ENCODE measurements at places on chromosomes 13 and 19.

- peak; percentile 9 for DNase-seq
Observed at GRCh38 chr19:45152504-45153338, 8.1 kb downstream of the NKPD1 start.

- DNase-seq = no peak
Observed at GRCh38 chr13:85632526-85633195, 166.6 kb downstream of the SLITRK6 start.

DNA sequence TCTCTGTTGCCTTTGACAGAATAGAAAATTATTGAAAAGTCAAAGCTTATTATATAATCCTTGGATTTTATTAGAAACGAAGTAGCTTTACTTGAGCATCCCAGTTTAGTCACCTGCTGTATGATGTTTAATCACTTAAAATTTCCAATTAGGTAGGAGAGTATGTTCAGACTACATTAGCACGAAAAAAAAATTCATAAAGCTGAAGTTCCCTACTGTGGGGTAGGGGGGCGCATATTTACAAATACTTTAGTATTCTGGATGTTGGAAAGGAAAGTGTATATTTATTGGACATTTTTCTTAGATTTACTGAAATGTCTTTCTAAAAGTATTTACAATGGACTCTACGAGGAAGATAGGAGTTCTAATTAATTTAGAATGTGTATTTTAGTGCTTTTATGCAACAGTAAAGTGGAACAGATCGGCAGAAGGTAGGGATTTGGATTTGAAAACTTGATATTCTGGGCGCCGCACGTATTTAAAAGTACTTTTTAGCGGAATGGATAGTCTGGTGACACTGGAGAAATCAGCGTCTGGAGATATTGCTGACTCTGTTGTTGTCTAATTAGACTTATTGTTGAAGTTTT, 1.9 kb downstream of the CDK8 start:
- DNase-seq = no peak

DNA sequence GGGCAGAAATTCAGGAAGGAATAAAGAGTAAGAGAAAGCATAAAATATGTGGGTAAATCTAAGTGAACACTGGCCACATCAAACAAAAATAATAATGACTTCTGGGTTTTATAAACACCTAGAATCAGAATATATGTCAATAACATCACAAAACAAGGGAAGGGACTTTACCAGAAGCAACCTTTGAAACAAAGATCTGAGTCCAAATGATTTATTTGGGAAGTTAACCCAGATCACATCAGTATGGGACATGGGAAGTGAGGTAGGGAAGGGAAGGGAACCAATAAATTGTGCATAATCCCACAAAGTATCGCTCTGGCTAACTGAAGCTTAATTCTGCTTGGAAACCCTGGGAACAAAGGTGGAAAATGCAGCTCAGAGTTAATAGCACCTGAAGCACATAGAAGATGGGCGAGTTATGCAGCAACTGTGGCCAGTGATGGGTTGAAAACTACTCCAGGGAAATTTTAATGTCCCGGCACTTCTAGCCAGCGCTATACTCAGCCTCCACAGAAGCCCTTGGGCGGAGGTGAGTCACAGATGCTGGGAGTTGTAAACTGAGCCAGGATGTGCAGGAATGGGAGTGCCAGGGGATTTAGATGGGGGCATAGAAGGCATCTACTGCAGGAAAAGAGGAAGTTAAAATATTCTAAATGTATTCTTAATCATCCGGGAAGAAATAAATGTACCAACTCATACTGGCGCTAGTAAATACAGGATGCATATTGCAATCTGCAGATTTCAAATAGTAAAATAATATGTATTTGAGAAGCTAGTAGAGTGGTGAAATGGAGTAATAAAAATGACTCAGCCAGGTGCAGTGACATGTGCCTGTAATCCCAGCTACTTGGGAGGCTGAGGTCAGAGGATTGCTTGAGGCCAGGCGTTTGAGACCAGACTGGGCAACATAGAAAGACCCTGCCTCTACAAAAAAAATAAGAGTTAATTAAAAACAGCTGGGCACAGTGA, 34.2 kb upstream of the CEBPG start:
- DNase-seq = no peak

DNA sequence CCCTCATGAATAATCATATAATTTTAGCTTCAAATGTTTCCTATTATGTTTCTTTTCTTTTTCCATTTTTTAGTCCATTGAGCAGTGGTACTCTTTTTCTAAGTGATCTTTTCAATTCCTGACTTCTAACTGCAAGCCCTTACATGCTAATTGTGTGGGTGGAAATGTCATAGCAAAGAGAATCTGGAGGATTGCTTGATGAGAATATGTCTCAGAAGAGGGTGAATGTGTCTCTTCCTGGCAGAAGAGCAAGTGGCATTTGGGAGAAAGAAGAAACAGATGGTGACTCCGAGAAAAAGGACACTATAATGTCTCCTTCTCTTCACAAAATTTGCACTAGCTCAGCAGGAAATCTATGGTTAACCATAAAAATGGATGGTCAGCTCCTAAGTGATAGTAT, 2320.0 kb downstream of the PCDH9 start:
- DNase-seq = no peak

DNA sequence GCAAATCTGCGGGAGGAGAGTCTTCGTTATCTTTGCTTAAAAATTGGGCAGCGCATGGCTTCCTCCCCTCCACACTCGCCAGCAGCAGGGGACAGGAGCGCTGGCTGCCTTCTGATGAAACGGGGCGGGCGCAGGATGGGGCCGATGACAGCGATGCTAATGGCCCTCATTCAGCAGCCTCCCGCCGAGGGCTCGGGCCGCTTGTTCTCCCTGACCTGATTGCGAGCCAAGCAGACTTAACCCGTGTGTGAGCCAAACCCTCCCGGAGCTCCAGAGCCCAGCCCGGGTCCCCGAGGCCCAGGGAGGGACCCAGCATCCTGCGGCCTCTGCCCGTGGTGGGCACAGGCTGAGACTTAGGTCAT, 90.3 kb downstream of the KDM4B start:
- no peak for DNase-seq

- DNase-seq = no peak
Observed at GRCh38 chr19:3855320-3855719, 13.5 kb downstream of the ZFR2 start.

DNA sequence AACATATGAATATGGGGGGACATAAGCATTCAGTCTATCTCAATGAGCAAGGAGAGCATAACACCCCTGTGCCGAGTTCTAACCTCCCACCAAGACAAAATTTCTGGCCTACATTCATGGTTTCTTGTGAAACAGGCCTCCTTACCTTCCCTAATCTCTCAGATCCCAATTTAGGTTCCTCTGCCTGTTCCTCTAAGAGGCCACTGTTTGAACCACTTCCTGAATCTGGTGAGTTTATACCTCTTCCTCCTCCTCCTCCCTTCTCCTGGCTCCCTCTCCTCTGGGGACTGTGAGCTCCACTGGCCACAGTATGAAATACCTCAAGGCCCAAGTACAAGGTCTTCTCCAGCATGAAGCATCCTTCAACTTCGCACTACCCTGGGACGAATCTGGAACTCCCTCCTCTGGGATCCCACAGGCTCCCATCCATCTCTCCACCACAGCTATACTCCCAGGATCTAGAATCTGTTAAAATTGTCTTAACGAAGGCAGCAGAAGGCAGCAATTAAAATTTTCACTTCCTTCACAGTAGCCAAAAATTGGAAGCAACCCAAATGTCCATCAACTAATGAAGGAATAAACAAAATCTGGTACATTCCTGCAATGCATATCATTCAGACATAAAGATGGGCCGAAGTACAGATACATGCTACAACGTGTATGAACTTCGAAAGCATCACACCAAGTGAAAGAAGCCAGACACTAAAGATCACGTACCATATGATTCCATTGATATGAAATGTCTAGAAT, 7.8 kb upstream of the SIGLECL1 start:
- no peak for DNase-seq

- DNase-seq = no peak
Observed at GRCh38 chr13:96783057-96783456, 211.2 kb downstream of the OXGR1 start.

DNA sequence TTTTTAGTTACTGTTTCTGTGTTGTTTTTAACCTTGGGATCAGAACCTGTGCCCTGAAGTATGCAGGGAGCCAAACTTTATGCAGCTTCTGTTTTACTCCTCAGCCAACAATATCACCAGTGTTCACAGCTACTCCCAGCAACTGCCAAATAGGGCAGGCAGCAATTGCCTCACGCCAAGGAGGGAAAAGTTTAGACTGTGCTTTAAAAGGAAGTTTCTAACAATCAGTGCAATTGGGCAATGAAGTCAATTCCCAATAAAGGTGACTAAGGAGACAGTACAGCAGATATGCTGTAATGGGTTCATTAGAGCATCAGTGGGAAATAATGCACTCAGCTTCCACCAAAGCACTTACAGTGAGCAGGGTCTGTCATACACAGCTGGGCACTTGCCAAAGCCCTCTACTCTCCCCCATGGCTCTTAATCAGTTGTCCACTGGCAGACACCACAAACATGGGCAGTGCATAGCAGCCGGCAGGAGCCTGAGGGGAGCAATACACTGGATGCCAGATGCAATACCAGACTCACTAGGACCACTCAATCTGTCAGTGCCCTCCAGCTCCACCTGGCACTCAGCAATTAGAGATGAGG, 19.3 kb downstream of the ENOX1 start:
- DNase-seq = no peak

- no peak for DNase-seq
Observed at GRCh38 chr19:35349614-35350521, 2.2 kb downstream of the FFAR1 start.

DNA sequence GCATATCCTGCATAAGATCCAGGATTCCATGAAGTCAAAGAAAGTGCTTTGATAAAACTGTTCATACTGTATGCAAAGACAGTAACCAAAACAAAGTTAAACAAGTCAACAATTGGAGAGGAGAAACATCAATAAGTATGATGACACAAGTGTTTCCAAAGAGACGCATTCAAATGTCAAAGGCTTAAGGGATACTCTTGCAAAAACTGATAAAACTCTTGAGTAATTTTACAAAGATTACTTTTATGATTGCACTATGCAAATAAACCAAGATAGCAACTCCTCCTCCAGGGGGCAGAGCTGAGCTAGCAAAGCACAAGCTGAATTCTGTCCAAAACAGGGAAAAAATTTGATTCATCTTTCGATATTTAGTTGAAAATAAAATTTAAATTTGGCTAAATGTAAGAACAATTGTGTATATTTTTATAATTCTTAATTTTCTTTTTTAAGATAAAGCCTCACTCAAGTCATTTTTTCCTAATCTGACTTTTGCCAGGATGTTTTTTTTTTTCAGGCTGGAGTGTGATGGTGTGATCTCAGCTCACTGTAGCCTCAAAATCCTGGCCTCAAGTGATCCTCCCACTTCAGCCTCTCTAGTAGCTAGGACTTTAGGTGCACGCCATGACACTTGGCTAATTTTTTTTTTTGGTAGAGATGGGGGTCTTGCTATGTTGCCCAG, 84.0 kb downstream of the MZT1 start:
- DNase-seq = no peak

DNA sequence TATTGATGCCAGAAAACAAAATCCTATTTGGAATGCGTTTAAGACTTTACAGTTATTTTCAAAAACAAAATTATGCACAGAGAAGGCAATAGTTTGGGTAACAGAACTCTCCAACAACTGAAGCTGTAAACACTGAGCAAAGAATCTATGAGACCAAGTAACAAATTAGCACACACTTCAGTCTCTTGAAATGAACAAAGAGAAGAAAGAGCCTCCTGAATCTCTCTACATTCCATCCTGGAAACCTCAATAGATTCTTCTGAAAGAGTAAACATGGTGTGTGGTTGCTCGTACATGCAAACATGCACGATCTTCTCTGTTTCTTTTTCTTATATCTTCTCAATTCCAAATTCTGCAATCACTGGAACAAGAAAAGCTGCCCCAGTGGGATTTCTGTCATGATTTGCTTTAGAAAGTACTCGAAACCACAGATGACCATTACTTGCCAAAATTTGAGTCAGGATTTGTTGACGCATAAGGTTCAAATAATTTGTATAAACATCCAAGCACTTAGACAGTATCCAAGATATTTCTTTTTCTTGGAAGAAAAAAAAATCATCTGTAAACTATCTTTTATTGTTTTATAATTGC, 137.9 kb upstream of the DACH1 start:
- DNase-seq = no peak

DNA sequence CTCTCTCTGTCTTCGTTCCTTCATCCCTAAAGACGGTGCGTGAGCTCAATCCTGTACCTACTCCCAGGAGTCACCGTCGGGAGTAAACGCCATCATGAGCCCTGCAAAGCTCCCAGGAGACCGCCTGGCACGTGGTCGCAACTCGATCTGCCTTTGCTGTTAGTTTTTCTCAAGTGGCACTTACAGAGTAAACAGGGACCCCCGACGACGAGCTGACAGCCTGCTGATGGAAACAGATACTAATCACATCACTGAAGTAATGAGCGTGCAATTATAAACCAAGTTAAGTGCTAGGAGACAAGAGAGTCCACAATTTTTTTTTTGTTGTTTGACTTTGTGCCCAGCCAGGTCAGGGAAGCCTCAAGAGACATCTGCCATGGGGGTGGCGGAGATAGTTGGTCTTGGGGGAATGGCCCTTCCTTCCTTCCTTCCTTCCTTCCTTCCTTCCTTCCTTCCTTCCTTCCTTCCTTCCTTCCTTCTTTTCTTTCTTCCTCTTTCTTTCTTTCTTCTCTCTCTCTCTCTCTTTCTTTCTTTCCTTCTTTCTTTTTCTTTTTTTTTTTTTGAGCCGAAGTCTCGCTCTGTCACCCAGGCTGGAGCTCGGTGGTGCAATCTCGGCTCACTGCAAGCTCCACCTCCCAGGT, 23.6 kb downstream of the CACNG6 start:
- DNase-seq = no peak

GRCh38 chr13:47832458-47832972, 168.6 kb downstream of the SUCLA2 start:
- DNase-seq = no peak

GRCh38 chr19:8684001-8684902, 14.3 kb downstream of the ACTL9 start:
- no peak for DNase-seq

GRCh38 chr13:113935001-113935844, 38.7 kb downstream of the C13orf46 start:
- DNase-seq = no peak

DNA sequence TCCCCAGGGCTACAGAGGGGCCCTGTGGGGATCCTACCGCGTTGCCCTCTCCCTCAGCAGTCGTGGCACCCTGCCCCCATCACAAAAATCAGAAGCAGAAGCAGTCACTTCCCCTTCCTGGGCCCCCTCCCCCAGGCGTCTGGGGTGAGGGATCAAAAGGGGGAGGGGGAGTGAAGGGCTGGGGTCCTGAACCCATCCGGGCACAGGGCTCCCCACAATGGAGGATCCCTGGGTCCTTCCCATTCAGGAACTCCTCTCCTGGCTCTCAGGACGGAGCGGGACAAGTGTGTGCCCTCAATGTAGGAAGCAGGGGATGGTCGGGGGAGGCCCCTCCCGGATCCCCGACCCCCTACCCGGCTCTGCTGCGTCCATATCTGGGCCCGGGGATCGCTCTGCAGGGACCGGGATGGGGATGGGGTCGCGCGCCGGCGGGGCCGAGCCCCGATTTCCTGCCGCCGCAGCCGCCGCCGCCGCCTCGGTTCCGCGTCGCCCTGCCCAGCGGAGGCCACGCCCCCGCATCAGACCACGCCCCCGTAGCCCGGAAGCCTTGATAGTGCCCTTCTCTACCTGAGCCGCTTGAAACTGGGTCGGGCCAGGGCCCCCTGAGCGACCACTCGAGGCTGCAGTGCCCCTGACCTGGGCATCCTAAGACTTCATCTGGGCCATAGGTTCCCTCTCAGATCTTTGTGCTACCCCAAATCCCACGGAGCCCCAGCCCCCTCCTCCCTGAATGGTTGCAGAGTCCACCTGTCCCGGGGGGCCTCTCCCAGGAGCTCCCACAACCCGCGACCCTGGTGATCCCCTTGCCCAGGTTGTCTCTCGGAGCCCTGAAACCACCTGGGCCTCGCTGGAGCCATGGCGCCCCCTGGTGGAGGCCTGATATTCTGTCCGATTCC, at the start of gene GMIP:
GMIP (minus strand) TSS at position 500 of the 896 bp plus-strand sequence; CDS start at position 372, 128 bp downstream.
- DNase-seq = no peak

Data from non-pigmented ciliary epithelial cell (primary cell).